ENCODE measurements at places on chromosomes 16 and 17.

DNA sequence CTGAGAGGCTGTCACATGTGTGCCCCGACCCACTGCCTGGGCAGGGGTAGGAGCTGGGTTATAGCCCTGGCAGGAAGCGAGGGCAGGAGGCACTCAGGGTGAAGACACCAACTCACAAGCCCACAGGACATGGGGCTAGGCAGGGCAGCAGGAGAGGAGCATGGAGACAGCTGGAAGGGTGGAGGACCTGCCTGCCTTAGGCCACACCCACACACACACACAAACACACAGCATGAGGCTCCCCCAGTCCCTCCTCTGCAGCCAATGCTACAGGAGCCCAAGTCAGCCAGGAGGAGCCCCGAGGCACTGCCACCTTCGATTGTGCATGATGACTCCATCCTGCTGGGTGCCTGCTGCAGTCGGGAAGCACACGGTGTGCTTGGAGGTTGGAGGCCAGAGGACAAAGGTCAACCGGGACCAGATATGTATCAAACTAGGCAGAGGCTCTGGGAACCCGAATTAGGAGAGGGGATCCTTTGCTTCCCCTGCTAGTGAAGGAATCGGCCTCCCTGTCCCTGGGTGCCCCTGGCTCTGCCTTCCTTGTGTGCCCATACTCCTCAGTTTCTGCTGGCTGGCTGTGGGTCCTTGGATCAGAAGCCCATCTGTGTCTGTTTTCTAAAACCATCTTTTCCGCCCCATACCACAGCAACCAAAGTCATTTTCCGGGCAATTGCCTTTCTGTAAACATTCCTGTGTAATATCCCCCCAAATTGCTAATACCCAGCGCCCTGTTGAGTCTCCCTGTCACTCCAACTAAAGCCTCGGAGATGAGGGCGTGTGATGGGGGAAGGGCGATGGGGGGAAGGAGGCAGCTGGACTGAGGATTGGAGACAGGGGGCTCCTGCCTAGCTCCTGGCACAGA lies 20.5 kb downstream of the SRCIN1 start:
- DNase-seq = no peak

DNA sequence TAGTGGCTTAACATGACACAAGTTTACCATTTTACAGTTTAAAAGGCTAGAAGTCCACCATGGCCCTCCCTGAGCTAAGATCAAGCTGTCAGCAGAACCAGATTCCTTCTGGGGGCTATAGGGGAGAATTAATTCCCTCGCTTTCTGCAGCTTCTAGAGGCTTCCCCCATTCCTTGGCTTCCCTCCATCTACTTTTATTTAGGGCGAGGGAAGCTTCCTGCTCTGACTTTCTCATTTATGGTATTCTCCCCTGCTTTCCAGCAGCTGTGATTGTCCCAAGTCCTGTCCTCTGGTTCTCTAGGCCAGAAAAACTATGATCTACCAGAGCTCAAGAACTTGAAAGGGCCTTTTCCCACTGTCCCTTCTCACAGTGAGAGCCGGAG lies 4.3 kb downstream of the CETP start:
- DNase-seq = no peak

GRCh38 chr17:41907633-41908539 lies 10.9 kb downstream of the ACLY start:
- DNase-seq = no peak

DNA sequence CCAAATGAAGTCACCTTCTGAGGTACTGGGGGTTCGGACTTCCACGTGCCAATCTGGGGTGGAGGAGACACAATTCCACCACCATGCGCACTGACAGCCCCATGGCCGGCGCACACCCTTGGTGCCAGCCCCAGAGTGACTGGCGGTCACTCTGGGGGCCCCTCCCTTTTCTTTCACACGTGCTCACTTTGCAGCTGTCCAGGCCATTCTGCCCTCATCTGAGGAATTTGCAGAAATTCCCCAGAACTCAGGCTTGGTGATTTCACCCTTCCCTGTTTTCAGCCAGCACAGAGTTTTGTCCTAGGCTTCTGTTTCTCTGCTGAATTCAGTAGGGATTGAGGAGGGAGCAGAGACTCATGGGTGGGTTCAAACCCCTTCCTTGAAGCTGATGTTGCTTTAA lies 54.8 kb downstream of the CDRT4 start:
- no peak for DNase-seq

DNA sequence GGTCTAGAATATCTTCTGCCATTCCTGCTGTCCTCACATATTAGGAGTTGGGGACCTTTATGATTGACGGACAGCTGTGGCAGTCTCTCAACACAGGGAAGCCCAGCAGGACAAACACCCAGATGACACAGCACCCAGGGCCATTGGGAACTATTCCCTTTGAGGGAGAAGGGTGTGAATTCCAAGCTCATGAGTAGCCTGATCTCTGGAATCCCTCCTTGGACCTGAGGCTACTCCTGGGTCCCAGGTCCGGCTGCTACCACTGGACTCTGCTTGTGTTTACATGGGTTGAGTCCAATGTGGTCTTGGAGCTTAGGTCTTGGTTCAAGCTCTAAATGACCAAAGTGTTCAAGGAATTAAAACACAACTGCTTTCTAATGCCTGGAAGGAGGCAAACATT lies 78.9 kb downstream of the SLC6A2 start:
- DNase-seq = no peak

DNA sequence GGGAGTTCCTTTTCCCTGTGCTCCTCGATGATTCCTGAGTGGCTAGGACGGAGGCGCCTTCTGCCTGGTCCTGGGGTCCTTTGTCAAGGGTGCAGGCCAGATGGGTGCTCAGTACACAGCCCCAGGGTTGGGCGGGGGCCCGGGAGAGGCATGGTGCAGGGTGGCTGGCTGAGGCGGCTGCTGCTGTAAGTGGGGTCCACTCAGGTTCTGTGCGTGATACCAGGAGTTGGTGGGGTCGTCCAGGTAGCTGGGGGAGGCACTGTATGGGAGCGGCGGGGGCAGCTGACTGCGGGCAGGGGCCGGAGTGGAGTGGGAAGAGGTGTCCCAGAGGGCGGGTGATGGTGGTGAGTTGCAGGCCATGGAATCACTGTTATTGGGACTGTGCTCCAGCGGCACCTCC lies 3.6 kb downstream of the DLX3 start:
- no peak for DNase-seq

DNA sequence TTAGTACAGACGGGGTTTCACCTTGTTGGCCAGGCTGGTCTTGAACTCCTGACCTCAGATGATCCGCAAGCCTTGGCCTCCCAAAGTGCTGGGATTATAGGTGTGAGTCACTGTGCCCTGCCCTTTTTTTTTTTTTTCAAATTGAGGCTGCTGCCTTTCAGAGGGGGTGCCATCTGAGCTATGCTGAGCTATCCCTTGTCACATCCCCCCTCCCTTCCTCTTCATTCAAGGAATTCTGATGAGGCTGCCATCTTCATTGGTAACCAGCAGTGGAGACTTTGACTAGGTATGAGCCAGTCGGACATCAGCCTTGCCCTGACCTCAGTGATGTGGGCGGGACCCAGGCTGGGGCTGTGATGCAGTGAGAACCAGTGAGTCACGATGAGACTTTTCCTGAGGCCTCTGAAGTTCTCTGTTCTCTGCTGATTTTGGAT lies 24.4 kb upstream of the GPT2 start:
- no peak for DNase-seq

- no peak for DNase-seq
Observed at GRCh38 chr17:47797797-47798196, 23.8 kb downstream of the OSBPL7 start.

- DNase-seq = peak; percentile 44
Observed at GRCh38 chr17:35795007-35795870, at the start of gene MMP28. TSS of gene MMP28 (minus strand) at chr17:35795641. CDS start at chr17:35795377, 264 bp downstream.

DNA sequence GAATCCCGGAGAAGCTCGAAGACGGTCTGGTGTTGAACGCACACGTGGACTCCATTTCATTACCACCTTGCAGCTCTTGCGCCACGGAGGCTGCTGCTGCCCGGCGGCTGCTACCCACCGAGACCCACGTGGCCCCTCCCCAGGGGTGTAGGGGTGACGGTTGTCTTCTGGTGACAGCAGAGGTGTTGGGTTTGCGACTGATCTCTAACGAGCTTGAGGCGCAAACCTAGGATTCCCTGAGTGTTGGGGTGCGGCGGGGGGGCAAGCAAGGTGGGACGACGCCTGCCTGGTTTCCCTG lies 1.7 kb upstream of the CBX4 start:
- no peak for DNase-seq

- no peak for DNase-seq
Observed at GRCh38 chr16:9199311-9199710, 107.9 kb downstream of the HAPSTR1 start.

DNA sequence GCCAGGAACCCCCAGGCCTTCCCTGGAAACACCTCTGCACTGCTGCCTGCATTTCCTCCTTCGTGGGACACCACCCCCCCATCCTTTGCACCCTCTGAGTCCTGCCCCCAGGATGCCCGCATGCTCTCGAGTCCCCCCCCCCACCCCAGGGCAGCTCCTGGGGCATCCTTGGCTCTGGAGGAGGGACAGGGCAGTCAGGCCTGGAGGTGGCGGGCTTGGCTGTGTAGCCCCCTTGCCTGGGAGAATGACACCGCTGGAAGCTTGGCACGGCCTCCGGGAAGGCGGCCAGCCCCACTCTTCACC lies 98.9 kb upstream of the GSE1 start:
- DNase-seq = no peak

DNA sequence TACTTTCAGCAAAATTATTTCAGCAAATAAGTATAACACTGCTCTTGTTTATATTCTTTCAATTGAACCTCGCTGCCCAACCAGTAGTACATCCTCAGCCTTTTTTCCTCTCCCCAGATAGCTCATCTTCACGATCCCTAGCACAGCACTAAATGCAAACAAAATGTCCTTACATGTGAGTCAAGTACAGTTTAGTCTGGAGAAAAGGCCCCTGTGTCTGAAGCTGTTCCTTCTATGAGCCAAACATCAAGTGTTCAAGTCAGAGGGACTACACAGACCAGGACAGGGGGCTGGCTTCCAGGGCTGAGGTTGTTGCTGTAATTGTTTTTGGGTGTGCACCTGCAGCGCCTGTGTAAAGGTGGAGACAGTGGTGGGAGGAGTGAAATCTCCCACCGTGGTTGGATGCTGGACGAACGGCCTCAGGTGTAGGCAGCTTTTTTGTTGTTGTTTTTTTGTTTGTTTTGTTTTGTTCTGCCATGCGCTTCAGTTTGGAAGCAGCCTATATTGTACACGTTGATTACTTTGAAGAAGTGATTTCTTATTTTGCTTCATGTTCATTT lies 147.1 kb downstream of the PRKCA start:
- no peak for DNase-seq

GRCh38 chr16:51431517-51432241 lies 280.6 kb upstream of the SALL1 start:
- no peak for DNase-seq

DNA sequence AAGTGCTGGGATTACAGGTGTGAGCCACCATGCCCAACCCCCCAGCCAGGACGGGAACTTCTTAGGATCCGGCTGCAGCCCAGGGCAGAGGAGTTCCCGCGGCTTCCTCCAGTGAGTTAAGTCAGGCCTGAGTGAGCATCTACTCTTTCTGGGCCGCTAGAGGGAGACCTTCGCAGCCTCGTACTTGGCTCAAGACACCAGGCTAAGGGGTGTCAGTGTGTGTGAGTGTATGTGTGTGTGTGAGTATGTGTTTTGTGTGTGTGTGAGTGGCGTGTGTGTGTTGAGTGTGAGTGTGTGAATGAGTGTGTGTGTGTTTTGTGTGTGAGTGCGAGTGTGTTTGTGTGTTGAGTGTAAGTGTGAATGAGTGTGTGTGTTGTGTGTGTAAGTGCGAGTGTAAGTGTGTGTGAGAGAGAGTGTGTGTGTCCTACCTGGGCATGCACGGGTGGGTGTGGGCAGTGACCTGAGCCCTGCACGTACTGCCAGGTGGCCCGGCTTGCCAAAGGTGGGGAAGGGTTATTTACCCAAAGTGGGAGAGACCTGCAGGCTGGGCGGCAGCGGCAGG lies 58.5 kb downstream of the TMEM235 start:
- DNase-seq = peak; percentile 79

- no peak for DNase-seq
Observed at GRCh38 chr17:39222151-39222550, 3.6 kb downstream of the STAC2 start.

DNA sequence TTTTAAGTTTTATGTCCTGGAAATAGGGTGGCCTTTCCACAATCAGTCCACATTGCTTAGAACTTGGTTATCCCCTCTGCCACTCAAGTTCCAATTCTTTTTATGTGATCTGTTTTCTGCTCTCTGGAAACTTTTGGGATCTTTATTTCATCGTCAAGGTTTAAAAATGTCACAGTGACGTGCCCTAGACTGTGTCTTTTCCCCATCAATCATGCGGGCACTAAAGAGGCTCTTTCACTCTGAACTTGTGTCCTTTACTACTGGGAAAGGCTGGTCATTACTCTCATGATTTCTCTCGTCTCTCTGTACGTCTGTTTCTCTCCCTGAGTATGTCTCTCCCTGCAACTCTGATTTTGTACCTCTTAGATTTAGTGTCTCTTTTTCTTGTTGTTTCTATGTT lies 189.8 kb upstream of the AXIN2 start:
- DNase-seq = no peak

- DNase-seq = no peak
Observed at GRCh38 chr17:74298778-74299177, 24.7 kb downstream of the DNAI2 start.

GRCh38 chr16:11066261-11066870 lies 122.0 kb downstream of the CLEC16A start:
- no peak for DNase-seq

- DNase-seq = no peak
Observed at GRCh38 chr17:77858291-77859034, 100.0 kb upstream of the TNRC6C start.

- DNase-seq = no peak
Observed at GRCh38 chr16:27098366-27099049, 31.8 kb downstream of the C16orf82 start.

- no peak for DNase-seq
Observed at GRCh38 chr16:87064731-87065445, 252.3 kb downstream of the C16orf95 start.

GRCh38 chr16:14057878-14058382 lies 13.2 kb upstream of the MRTFB start:
- no peak for DNase-seq

DNA sequence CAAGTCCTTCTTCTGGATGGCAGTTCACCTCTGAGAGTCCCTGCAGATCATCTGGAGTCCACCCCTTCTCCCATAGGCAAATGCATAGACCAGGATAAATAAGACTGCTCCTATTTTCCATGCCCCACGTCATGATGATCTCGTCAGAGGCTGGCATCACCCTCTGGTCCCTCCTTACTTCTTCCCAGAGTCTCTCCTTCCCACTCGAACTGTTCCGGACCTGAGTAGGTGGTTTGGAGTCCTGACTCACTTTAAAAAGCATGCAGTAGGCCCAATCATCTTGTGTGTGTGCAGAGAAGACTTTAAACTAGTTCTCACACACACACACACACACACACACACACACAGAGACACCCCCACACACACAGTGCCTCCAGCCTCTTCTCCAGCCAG lies 72.0 kb downstream of the SOX9 start:
- DNase-seq = no peak

Measured in GM12891 (cell line).